CD4-positive, alpha-beta T cell (primary cell): ENCODE measurements at places on chromosomes 3 and 15.
A peak's percentile ranks its signal among the peaks of the same experiment; 100 is the strongest.

DNA sequence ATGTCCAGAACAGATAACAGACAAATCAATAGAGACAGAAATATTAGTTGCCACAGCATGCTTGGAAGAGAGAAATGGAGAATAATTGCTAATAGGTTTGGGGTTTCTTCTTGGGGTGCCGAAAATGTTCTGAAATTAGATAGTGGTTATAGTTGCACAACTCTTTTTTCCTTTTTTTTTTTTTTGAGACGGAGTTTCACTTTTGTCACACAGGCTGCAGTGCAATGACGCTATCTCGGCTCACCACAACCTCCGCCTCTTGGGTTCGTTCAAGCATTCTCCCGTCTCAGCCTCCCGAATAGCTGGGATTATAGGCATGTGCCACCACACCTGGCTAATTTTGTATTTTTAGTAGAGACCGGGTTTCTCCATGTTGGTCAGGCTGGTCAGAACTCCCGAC is 163.3 kb downstream of the PLCH1 start:
- DNase-seq: no peak

- no peak for DNase-seq
These were observed 16.7 kb downstream of the MEIS2 start for GRCh38 chr15:37083610-37084009.

GRCh38 chr3:50503504-50504342 is at the start of gene CACNA2D2:
CACNA2D2 (minus strand) TSS chr3:50503634; CDS start chr3:50503423, 211 bp downstream.
- peak; percentile 71 for DNase-seq

DNA sequence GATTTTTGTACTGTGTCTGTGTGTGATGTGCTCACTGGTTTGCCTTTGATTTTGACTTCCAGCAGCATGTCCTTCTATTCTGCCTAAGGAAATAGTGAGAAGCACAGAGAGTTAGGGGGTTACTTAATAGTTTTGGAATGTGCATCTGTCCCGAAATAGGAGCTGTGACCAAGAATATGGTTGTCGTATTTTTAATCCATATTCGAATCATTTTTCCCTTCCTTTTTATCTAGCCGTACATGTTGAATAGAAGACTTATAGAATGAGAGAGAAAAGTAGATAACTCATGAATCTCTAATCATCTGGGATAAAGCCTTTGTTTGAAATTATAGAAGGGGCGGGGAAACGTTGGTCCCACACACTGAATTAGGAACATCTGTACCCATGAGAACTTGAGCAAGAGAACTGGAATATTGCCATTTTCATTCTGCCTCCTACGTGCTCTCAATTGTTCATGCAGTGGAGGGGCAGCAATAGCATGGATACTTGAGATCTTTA is 23.6 kb downstream of the CRTC3 start:
- no peak for DNase-seq

GRCh38 chr15:82014989-82015388 is 30.8 kb downstream of the MEX3B start:
- DNase-seq: no peak

DNA sequence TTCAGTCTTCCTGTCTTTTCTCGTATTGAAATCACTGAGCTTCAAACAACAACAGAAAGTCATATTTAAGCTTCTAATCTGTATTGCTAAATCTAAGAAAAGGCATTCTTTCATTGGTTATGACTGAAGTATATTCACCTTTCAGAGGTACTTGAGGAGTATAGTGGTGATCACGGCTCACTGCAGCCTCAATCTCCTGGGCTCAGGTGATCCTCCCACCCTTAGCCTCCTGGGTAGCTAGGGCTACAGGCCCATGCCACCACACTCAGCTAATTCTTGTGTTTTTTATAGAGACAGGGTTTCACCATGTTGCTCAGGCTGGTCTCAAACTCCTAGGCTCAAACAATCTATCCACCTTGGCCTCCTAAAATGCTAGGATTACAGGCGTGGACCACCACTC is 38.7 kb downstream of the WDR49 start:
- DNase-seq: no peak

DNA sequence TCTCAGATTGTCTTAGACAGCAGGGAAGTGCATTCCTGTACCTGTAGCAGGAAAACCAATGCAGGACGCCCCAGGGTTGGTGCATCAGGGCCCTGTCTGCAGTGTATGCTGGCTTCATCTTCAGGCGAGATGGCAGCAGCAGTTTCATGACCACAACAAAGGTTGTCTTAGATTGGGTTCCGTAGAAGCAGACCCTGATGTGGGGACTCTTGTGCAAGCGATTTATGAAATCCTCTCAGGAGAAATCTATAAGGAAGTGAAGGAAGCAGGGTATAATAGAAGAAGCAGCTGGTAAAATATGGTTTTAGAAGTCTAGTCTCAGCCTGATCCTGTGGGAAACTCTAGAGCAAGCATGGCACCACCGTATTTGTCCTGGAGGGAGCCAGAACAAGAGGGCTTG is 25.0 kb downstream of the DNAH1 start:
- DNase-seq: no peak

DNA sequence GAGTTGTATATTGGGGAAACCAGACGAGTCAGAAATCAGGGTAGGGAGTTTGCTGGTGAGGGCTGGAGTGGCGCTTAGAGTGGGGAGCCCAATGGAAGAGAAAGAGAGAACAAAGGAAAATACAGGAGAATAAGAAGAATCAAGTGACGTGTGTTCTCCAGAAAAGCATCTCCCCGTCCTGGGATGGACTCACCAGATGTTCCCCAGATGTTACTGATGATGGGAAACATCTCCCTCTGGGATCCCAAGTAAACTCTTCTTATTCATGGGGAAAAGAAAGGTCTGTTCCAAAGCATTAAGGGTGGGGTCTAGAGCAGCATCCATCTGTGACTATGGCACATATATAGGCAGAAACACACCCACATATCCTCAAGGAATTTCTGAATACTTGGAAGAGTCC is 3.0 kb upstream of the CSRNP1 start:
- DNase-seq: no peak

DNA sequence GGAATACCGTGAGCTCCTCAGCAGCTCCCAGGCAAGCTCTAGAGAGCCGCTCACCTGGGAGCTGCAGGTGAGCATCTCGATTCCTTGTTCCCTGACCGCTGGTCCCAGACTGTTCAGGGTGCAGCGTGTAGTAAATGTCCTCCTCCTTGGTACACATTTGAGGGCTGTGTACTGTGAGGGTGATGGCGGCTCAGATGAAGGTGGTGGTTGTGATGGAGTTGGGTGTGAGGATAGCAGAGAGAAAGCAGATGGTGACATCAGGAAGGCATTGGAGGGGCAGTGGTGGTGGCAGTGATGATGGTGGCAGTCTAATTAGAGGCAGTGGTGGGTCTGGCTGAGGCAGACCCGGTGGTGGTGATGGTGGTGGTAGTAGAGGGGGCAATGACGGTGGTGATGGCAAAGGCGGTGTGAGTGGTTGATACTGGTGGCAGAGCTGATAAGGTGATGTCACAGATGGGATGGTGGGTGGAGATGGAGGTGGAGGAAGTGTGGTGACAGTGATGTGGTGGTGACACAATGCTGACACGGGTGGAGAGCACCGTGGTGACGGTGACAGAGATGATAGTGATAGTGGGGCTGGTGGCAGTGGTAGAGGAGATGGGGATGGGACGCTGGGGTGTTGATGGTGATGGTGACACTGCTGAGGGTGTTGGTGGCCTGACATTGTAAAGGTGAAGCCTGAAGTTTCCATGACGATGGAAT is at the start of gene DNAJB8:
Gene DNAJB8 (minus strand): TSS at position 51 of the 702 bp plus-strand sequence. CDS start 3,645 bp downstream, outside the sequence.
- no peak for DNase-seq

DNA sequence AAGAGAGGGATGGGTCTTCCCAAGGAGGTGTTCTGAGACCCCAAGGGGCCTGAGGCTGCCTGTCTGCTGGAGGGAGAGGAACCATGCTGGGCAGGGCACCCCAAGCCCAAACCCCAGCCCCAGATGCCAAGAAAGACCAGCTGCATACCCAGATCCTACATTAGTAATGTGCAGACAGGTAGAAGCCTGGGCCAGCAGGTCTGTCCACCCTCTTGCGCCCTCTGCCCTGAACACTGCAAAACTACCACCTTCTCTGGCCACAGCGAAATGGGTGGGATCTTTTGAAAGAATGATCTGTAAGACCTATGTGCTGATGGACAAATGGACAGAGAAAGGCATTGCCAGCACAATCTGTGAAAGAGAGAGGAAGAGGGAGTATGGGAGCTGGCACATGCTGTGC is 283.2 kb downstream of the EPHB1 start:
- no peak for DNase-seq

DNA sequence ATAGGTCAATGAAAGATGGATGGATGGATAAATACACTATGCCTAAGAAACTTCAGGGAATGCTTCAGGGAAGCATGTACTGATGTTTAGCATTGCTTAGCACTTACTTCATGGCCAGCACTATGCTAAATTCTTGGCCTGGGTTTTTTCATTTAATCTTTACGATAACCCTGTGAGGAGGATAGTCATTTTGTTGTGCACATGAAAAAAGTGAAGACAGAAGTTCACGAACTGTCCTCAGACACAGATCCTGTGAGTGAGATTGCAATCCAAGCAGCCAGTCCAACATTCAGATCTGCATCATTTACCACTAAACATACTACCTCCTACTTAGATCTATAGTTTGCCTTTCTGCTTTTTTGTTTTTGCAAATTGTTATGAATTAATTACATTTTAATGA is 510.8 kb upstream of the AGTR1 start:
- no peak for DNase-seq

DNA sequence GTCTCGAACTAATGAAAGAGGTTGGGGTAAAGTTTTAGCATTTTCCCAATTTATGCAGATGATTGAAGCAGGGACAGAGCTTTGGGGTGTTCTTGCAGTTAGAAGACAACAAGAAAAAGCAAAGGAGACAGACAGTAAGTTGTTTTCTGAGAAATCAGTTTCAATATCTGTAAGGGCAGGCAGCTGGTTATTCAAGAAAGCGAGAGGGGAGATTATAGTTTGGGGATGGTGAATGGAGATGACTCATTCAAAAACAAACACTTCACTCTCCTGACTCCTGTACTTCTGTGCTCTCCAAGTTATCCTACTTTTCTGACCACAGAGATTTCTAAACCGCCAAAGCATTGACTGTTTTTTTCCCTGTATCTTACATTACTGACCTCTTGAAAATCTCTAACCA is 352.0 kb downstream of the GAP43 start:
- no peak for DNase-seq

- no peak for DNase-seq
These were observed 112.1 kb upstream of the LPP start for GRCh38 chr3:188041895-188042294.

DNA sequence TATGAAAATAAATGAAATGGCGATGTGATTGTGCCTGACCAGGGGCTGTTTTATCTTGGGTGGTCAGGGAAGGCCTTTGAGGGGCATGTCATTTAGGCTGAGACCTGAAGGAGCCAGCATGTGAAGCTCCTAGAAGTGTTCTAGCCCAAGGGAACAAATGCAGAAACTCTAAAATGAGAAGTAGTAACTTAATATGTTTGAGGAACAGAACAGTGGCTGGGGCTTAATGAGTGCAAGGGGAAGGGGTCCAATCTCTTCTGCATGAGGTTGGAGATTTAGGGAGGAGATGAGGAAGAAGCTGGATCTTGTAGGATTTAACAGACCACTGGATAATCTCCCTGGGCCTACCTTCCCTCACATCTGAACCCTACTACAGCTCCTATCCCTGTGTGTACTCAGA is 110.5 kb downstream of the AKAP13 start:
- DNase-seq: no peak
